ENCODE measurements at places on chromosomes 3 and 15. TPM values are rescaled to one million over a fixed set of nuclear protein-coding genes. Genes with fewer than 3 reads are reported as not detected.

The TMC3 gene
- 0.10 TPM for total RNA-seq

The CAMKV gene
- total RNA-seq, result not detected

The CDHR4 gene
- total RNA-seq, result not detected

The NUP210 gene
- total RNA-seq, result 4.1 TPM

The RASL12 gene
- 8.8 TPM for total RNA-seq

The NUDT16 gene
- total RNA-seq, result 14.2 TPM

The GOLGA6L9 gene
- 3.9 TPM for total RNA-seq

DNA sequence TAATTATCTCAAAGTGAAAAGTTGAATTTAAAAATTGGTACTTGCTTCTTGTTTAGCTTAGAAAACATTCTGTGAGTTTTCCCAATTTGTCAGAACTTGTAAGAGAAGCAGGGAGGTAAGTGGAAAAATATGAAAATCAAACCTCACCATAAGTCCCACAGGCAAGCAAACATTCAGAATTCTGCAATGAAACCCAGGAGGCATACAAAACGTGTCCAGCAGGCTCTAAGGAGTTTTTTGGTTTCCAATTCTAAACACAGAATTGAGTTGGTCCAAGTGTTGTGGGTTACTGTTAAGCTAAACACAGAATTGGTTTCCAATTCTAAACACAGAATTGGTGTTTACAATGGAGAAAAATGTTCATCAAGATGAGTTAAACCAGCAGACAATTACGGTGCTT, 27.1 kb upstream of the ACKR4 start:
- no peak for DNase-seq

GRCh38 chr3:13507247-13507569, 27.1 kb downstream of the HDAC11 start:
- DNase-seq, result no peak

- DNase-seq, result no peak
These were observed 66.8 kb downstream of the HMG20A start for GRCh38 chr15:77487469-77487842.

DNA sequence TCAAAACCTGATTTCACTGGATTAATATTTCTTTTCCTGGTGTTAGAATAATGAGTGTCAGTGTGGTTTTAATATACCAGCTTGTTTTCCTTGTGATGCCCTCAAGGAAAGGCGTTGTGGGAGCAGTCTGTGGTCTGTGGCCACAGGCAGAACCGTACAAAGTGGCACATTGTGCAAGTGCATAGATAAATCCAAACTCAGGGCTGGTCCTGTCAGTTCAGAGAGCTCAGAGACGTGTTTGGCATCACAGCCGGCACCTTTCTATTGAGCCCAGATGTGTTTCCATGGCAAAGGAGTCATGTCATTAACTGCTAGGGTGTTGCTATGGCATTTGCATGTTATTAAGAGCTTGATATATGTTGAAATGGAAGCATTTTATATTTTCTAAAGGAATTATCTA, 289.9 kb upstream of the RASGRP1 start:
- no peak for DNase-seq

DNA sequence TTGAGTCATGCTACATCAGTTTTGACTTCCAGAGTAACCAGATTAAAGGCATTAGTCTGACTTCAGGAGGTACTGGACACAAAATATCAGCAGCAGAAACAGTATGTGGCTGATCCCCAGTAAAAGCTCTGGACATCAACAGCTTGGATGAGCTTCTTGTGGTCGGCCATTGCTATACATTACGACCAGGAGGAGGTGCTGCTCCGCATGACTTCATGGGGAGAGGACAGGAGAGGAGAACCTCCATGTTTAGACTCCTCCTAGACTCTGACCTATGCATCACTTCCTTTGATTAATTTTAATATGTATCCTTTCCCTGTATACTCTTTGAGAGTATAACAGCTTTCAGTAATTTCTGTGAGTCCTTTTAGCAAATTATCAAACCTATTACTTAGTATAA, 285.6 kb upstream of the ARHGEF26 start:
- no peak for DNase-seq

DNA sequence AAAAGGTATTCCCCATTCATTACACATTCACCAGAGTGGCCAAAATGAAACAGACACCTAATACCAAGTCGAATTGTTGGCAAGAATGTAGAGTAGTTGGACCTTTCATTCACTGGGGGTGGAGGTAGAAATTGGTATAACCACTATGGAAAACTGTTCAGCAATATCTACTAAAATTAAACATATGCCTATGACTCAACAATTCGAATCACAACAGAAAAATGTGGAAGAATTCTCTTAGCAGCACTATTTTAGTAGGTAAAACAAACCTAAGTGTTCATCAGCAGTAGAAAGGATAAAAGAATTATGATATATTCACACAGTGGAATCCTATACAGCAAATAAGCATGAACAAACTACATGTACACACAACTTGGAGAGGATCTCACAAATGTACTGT, 30.6 kb downstream of the POLG start:
- no peak for DNase-seq

- DNase-seq, result no peak
These were observed 124.0 kb downstream of the KCNH8 start for GRCh38 chr3:19272296-19272695.

GRCh38 chr3:30397030-30397429, 209.4 kb upstream of the TGFBR2 start:
- no peak for DNase-seq

GRCh38 chr15:63677778-63678177, 80.6 kb downstream of the FBXL22 start:
- no peak for DNase-seq

GRCh38 chr15:48915861-48916260, 37.9 kb downstream of the EID1 start:
- no peak for DNase-seq

DNA sequence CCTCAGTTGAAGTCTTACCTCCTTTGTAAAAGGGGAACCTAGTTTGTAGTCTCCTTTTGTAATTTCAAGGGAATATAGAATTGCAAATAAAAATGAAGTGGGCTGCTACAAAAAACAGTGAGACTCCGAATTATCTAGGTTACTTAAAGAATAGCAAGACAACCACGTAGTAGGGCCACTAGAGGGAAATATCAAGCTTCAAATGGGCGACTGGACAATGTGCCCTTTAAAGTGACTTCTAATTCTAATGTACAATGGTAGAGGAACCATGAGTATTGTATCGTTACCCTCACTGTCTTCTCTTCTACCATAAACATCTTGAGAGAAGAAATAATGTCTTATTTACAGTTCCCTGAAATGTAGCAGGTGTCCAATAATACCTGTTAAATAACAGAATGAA, 56.3 kb downstream of the TP63 start:
- no peak for DNase-seq

DNA sequence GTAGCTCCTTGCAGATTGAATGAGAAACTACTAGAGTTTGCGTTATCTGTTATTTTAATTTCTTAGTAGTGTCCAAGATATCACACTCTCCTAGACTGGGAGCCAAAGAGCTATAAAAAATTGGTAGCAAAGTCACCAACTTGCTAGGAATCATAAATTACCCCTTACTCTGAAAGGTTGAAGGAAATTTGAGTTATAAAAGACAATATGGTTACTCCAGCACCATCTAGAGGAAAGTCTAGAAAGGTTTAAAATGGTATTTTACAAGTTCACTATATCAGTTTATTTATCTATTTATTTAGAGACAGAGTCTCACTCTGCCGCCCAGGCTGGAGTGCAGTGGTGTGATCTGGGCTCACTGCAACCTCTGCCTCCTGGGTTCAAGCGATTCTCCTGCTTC, 121.6 kb downstream of the RBPMS2 start:
- no peak for DNase-seq

DNA sequence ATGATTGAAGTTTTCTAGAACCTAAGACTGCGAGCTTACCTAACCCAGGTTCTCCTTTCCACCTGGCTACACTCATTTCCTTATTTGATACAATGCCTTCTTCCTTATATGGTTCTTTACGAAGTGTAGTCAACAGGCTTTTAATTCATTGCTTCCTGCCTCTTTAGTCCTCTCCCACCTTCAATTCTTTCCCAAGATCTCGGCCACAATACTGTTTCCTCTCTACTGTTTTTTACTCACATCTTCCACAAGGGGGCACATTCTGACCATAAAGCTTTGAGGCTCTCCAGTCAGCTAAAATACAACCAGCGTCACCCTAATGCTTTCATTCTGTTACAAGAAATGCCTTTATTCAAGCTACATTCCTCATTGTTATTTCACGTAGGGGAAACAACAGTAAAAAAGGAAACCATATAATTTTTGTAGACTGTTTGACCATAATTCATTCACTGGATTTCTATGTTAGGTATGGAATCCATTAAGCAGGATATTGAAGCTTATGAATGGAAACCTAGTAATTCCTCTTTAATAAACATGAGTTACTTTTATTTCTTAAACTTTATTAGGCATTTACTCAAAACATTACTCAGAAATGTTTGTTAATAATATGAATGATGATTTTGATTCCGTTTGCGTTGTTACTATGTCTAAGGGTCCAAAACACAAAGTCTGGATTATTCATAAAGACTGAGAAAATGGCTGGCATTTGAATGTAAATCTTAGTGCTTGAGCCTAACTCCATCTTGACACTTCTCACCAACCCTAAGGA, 29.5 kb upstream of the VEPH1 start:
- peak; percentile 29 for DNase-seq

GRCh38 chr3:26084629-26085028, 294.7 kb downstream of the OXSM start:
- no peak for DNase-seq

- no peak for DNase-seq
These were observed 127.5 kb downstream of the CHST2 start for GRCh38 chr3:143247073-143247472.

DNA sequence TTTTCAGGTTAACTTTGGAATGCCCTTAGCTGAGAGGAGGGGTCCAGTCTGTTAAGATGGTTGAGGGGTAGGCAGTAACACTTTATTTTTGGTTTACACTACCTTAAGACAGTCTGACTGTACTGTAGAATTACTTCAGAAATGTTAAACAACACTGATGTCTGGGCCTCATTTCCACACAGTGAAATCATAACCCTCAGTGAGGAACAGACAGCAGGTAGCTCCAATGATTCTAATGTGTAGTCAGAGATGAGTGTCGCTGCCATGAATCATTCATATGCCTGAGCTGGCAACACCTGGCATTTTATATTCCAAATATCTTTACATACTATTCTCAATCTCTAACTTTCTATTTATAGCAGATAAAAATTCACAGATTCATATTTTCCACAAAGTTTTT, 37.3 kb upstream of the POU1F1 start:
- no peak for DNase-seq

- no peak for DNase-seq
These were observed 650.2 kb downstream of the ZNF385D start for GRCh38 chr3:21100656-21101359.
